GM23338 (cell line): ENCODE measurements at places on chromosomes 1 and 21. TPM values are rescaled to one million over a fixed set of nuclear protein-coding genes. Genes with fewer than 3 reads are reported as not detected.

Gene FAM177B
- not detected in 2 replicates for total RNA-seq

Gene WDR77
- 111 and 117 TPM in 2 replicates for total RNA-seq

Gene MNDA
- not detected in 2 replicates for total RNA-seq

Gene ZNF683
- not detected in 2 replicates for total RNA-seq

Gene TCEANC2
- 6.0 and 6.4 TPM in 2 replicates for total RNA-seq

Gene KIF2C
- 58.2 and 62.9 TPM in 2 replicates for total RNA-seq

Gene LCE2C
- not detected in 2 replicates for total RNA-seq

Gene NLRP3
- 0.42 TPM in 1 of 2 replicates, not detected in the other for total RNA-seq

Gene ST6GALNAC5
- 12.7 and 19.2 TPM in 2 replicates for total RNA-seq

Gene ADAMTS5
- total RNA-seq, result 0.21 and 0.47 TPM in 2 replicates

DNA sequence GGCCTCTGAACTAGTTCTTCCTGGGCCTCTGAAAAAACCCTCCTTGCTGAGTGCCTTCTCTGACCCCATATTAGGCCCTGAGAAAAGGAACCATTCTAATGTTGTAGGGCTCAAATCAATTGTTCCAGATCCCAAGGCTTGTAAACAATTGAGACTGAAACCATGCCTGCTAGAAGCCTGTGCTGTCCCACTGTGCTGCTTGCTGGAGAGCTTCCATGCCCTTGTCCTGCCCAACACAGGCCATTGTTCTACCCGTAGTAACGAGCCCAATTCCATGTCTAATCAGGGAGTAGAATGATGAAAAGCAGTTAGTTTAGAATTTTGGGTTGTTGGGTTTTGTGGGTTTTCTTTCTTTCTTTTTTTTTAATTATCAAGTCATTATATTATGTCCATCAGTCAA, 47.4 kb downstream of the ZNF281 start:
- DNase-seq, result peak; percentile 26

DNA sequence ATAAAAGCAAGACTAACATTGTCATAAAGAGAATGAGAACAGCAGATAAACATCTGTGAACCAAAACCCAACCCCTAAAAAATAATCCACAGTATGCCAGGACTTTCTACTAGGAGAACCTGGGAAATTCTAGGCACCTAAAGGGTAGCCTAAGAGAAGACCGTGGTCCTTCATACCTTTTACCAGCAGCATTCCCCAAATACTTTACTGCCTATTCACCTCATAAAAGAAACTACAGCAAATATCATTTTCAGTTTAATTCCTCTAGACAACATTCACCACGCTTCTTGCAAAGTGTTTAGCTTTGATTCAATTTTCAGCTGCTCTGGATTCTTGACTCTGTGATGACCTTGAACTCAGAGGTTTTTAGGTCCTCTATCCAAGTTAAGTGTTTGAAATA, 1180.7 kb upstream of the B3GALT2 start:
- no peak for DNase-seq

DNA sequence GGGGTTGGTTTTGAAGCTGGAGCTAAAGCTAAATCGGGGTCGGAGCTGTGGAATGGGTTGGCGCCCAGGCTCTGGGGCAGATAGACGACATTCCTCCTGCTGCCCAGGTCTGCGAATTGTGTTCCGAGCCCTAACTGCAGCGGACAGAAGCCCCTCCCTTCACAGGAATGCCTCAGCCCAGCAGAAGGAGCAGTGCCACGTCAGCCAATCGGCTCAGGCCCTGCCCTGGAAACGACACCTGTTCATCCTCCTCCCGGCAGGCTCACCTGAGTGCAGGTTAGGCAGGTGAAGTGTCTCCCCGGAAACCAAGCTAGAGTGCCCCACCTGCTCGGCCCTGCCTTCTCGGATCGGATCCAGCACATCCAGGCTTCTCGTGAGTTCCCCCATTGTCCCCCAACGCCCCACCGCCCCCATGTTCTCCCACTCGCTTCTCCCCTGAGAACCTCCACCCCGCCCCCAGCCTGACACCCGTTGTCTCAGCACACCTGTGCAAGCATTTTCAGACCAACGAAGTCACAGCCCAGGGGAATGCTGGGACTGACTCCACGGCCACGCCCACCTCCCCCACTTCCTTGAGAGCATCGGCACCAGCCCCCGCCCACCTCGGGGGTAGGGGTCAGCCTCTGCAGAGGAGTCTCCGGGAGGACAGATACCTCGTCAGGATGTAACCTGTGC, 775 bp downstream of the TMEM125 start:
- peak; percentile 97 for DNase-seq

- DNase-seq, result no peak
These were observed 6.7 kb upstream of the LGALS8 start for GRCh38 chr1:236516929-236517704.

DNA sequence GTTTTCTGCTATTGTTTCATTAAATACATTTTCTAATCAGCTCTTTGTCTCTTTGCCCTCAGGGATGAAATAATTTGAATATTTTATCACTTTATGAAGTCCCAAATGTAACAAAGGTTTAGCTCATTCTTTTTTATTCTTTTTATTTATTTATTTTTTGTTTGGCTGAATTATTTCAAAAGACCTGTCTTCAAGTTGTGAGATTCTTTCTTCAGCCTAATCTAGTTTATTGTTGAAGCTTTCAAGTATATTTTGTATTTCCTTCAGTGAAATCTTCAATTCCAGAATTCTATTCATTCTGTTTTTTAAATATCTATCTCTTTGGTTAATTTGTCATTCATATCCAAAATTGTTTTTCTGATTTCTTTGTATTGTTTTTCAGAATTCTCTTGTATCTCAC, 10.8 kb downstream of the LY9 start:
- no peak for DNase-seq

DNA sequence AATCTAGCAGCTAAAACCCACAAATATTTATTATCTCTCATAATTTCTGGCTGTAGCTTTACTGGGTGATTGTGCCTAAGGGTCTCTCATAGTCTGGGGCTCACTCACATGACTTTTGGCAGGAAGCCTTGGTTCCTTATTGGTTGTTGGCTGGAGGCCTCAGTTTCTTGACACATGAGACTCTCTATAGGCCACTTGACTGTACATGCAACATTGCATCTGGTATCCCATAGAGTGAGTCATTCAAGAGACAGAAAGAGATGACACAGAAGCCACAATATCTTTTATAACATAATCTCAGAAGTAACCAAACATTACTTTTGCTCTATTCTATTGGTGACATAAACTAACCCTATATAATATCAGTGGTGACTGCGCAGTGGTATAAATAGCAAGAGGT, 128.5 kb upstream of the HNRNPU start:
- DNase-seq, result no peak

GRCh38 chr1:203937678-203938330, 76.4 kb downstream of the SNRPE start:
- no peak for DNase-seq

GRCh38 chr1:164093543-164093942, 465.4 kb upstream of the PBX1 start:
- no peak for DNase-seq

DNA sequence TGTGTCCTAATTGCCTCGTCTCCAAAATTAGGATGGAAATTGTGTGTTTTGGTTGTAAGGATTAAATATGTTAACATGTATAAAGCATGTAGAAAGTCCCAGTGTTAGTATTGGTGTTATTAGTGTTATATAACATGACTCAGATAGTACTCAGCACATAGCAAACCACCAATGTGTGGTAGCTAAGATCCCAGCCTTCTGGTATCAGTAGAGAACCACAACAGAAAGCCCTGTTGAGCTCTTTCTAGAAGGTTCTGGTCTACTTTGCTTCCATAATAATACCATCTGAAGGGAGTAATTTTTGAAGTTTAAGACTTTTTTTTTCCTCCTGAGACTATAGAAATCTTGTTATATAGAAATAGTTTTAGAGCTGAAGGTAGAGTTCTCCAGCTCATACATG, 259.3 kb upstream of the SGIP1 start:
- no peak for DNase-seq

DNA sequence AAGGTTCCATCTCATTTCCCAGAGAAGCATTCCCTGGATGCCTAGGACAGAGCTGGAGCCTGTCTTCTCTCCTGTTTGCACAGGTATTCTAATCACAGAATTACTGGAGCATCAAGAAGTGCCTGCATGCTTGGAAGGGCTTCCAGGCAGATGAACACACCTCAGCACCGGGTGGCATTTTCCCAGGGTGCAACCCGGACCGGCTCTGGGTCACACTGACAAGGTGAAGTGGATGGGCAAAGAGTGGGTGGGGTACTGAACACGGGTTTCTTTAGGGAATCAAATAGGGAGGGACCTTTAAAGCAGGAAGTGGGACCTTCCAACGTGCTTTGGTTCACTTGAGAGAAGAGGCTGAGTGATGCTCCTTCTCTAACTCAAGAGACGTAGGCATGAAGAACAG, 7.1 kb upstream of the PEF1 start:
- no peak for DNase-seq

GRCh38 chr1:109263597-109264378, 14.4 kb downstream of the CELSR2 start:
- DNase-seq, result peak; percentile 98

GRCh38 chr1:182625719-182626504, 21.7 kb upstream of the RGS16 start:
- DNase-seq, result no peak

GRCh38 chr21:36059823-36060158, 535 bp downstream of the SETD4 start:
- DNase-seq, result no peak

DNA sequence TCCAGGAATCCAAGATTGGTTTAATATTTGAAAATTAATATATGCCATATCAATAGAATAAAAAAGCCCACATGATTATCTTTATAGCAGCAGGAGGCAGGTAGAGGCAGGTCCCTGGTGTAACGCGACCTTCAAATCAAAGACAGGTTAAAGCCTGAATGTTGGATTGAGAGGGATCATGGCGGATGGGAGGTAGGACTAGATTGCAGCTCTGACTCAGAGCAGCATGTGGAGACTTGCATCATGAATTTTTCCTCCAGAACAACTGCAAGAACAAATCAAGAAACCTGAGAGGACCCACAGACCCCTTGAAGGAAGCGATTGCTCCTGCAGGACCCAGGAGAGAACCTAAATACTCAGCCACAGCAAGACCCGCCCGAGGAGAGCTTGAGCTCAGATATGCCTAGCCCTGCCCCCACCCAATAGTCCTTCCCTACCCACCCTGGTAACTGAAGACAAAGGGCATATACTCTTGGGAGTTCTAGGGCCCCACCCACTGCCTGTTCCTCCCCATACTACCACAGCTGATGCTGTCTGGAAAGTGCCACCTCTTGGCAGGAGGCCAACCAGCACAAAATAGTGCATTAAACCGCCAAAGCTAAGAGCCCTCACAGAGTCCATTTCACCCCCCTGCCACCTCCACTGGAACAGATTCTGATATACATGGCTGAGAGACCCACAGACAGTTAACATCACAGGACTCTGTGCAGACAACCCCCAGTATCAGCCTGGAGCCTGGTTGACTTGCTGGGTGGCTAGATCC, 19.5 kb downstream of the S100B start:
- no peak for DNase-seq

- DNase-seq, result no peak
These were observed 28.4 kb downstream of the CACHD1 start for GRCh38 chr1:64498325-64498724.

DNA sequence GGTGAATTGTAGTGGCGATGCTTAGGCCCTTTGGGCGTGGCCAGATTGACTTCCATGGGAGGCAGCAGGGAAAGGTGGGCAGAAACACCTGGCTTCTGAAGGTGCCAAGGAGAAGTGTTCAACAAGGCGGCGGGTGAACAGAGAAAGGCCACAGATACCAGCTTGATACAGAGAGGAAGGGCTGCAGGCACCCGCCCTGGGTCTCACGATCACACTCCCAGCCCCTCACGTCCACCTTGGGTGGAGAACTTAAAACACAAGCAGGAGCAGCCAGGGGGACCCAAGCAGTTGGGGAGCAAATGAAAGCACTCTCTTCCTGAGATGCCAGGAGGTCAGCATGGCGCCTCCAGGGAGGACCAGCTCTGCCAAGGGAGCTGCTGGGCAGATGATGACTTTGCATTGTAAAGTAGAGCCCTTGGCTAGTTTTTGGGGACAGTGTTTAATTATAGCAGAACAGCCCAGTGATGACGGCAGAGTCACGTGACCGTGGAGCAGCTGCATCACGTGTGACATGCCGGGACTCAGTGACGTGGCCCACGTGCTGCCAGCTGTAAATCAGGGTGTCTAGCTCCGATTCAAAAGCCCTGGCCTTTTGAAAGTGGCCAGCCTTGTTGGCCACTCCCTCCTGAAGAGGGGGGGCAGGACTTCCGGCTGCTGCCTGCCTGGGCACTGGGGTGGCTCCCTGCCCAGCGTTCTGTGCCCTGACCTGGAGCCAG, 19.0 kb downstream of the SLC37A1 start:
- DNase-seq, result no peak

DNA sequence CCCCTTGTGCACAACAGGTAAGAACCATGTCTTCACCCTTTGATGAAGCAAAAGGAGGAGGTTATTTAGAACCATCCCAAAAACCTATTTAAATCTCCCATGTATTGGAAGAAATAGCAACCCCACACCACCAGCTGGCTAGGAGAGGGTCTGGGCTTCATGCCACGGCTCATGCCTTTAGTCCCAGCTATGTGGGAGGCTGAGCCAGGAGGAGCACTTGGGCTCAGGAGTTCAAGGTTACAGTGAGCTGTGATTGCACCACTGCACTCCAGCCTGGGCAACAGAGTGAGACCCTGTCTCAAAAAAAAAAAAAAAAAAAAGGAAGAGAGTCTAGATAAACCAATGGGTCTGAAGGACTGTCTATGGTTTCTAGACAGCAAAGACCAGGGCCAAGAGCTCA, 197.9 kb upstream of the COA6 start:
- no peak for DNase-seq

DNA sequence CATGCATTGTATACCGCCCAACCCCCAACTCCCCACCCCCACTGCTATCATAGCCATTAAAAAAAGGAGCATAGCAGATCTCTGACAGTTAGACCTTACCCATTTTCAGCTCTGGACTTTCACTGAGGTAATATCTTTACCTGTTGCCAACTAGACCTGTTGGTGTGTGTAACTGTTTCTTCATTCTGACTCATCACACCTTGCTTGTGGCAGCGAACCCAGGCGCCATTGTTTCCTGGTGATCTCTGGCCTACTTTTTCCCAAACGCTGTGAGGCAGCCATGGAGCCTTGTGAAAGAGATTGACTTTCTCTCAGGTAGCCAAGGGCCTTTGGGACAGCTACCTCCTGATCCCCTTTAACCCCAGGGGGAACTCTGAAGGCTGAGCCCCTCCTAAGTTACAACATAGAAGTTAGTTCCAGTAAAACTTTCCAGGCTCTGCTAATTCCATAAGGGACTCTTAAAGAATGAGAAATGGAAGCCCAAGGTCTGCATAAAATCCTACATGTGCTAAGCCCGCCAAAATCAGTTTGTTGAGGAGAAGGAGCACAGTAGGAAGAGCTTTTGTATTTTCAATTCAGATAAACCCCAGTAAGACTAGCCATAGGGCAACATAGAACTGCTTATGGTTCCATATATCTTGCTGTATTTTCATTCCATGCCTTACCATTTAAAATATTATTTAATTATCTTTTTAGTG, 196.1 kb upstream of the CAMK1G start:
- DNase-seq, result no peak
